NCI-H2171 treated with DMSO at 0.1 percent for 48 hours (cell line): ENCODE measurements at places on chromosomes 3 and 15.

DNA sequence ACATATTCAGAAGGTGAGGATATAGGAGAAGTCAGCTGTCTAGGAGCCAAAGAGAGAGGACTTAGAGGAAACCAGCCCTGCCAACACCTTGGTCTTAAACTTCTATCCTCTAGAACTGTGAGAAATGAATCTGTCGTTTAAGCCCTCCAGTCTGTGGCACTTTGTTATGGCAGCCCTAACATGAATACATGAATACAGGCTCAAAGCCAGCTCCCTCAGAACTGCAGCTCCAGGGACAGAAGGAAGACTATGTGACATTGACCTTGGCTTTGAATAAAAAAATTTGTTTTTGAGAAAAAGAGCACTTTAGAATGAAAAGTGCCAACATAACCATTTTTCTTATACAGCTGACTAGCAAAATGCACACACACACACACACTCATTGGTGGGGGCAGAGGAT, 110.9 kb upstream of the ATP2B2 start:
- DNase-seq = no peak

GRCh38 chr3:113535898-113536297, 3.5 kb downstream of the SIDT1 start:
- no peak for DNase-seq

- DNase-seq = no peak
Observed at GRCh38 chr15:35320158-35320780, 225.7 kb downstream of the DPH6 start.

GRCh38 chr15:48556159-48556897, 89.2 kb downstream of the FBN1 start:
- no peak for DNase-seq

- no peak for DNase-seq
Observed at GRCh38 chr3:122938783-122939425, 88.7 kb downstream of the SEMA5B start.

- no peak for DNase-seq
Observed at GRCh38 chr3:107629566-107629965, 106.8 kb downstream of the BBX start.

DNA sequence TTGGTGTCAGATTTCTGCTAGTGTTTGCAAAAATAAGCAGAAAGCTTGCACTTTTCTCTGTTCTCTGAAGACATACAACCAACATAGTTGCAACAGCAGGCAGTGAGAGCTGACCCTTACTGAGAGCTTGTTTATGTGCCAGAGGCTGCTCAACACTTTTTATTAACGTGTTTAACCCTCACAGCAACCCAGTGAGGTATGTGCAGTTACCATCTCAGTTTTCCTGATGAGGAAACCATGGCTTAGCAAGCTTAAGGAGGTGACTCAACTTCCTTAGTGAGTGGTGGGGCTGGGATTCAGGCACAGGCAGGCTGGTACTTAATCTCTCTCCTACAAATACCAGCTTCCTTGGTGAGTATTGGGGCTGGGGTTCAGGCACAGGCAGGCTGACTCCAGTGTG, 158.1 kb upstream of the CTDSPL start:
- no peak for DNase-seq

DNA sequence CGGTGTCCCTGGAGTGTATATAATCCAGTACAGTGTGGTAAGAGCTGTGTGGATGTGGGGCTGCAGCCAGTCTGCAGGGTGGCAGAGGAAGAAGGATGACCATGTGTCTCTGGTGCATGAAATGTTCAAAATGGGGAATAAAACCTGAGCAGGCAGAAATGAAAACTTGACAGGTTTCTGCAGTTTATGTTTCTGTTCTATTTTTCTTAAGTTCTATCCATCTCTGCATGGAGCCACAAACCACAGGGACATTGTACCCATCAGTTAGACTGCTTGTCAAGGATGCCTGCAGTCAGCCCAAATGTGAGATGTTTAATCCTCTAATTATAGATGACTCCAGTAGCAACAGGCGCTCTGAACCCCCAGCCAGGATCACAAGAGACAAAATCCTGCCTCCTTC, 216.7 kb downstream of the IL20RB start:
- no peak for DNase-seq

- no peak for DNase-seq
Observed at GRCh38 chr3:79414035-79414434, 353.8 kb downstream of the ROBO1 start.

GRCh38 chr3:115615001-115615814, 8.1 kb upstream of the GAP43 start:
- no peak for DNase-seq

GRCh38 chr3:147336543-147337278, 69.6 kb downstream of the ZIC4 start:
- no peak for DNase-seq

- DNase-seq = no peak
Observed at GRCh38 chr15:58233341-58233740, 95.2 kb downstream of the AQP9 start.

DNA sequence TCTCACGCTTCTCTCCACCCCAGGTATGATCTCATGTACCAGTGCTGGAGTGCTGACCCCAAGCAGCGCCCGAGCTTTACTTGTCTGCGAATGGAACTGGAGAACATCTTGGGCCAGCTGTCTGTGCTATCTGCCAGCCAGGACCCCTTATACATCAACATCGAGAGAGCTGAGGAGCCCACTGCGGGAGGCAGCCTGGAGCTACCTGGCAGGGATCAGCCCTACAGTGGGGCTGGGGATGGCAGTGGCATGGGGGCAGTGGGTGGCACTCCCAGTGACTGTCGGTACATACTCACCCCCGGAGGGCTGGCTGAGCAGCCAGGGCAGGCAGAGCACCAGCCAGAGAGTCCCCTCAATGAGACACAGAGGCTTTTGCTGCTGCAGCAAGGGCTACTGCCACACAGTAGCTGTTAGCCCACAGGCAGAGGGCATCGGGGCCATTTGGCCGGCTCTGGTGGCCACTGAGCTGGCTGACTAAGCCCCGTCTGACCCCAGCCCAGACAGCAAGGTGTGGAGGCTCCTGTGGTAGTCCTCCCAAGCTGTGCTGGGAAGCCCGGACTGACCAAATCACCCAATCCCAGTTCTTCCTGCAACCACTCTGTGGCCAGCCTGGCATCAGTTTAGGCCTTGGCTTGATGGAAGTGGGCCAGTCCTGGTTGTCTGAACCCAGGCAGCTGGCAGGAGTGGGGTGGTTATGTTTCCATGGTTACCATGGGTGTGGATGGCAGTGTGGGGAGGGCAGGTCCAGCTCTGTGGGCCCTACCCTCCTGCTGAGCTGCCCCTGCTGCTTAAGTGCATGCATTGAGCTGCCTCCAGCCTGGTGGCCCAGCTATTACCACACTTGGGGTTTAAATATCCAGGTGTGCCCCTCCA, 19.1 kb downstream of the TYRO3 start:
- no peak for DNase-seq

GRCh38 chr15:51390241-51390965, 48.9 kb downstream of the GLDN start:
- no peak for DNase-seq

DNA sequence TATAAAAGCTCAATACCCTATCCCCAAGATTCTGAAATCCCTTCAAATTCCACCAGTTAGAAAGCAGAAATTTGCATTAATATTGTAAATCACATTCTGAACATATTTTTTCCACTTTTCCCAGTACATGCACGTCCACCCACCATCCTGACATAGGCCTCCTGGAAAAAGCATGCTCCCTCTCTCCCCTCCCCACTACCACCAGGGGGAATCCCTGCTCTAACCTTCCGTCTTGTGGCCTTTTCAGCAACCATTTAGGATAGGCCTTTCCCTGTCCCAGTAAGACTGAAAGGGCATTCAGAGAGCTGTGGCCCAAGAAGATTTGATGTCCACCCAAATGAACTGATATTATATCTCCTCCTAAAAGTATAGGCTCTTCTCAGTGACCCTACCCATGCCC, 182.1 kb downstream of the ARRDC4 start:
- no peak for DNase-seq
